ENCODE measurements at places on chromosomes 3 and 15. TPM values are rescaled to one million over a fixed set of nuclear protein-coding genes. Genes with fewer than 3 reads are reported as not detected.
A peak's percentile ranks its signal among the peaks of the same experiment; 100 is the strongest.

DNA sequence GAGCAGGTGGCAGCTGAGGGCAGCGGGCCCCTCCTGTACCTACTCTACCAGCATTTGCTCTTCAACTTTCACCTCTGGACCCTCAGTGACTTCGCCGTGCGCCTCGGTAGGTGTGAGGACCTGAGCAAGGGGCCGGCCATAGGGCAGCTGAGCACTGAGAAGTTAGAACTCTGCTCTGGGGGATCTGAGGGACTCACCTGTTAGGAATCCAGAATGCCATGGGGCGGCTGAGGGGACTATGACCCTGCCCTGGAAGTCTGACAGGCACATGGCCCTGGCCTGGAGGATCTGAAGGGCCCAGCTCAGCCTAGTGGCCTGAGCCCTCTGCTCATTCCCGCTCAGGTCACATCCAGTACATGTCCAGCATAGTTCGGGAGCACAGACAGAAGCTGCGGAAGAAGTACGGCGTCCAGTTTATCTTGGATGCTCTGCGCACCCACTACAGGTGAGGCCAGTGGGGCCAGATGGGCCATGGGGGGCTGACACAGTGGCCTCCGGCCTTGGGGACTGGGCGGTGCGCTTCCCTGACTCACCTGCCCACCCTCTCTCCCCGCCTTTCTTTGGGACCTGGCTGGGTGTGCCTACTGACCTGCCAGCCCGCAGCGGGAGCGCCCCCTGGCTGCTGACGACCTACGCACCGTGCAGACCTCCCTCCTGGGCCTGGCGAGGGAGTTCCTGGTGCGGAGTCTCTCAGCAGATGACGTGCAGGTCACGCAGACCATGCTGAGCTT is 18.8 kb downstream of the NBEAL2 start:
- no peak for DNase-seq

DNA sequence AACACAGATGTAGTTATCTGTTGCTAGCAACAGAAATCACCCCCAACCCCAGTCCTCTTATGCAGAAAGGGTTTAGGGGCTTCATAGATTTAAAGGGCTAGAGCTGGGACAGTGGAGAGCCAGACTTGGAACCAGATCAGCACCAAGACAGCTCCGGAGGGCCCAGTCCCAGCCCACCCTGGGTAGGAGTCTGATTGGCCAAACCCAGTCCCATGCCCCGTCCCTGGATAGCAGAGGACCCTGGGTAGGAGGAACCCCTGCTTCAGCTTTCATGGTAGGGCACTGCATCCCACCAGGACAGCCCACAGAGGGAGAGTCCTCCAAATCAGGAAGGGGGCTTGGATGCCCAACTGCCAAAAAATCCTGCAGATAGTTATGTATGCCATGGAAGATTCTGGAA is 103.0 kb downstream of the CORO2B start:
- peak; percentile 38 for DNase-seq

GRCh38 chr3:11236588-11237461 is 35.4 kb upstream of the ATG7 start:
- DNase-seq: no peak

Gene FANCD2OS
- not detected for total RNA-seq

Gene LRRC2
- total RNA-seq: 7.1 TPM
